ENCODE measurements at places on chromosomes 3 and 15.

DNA sequence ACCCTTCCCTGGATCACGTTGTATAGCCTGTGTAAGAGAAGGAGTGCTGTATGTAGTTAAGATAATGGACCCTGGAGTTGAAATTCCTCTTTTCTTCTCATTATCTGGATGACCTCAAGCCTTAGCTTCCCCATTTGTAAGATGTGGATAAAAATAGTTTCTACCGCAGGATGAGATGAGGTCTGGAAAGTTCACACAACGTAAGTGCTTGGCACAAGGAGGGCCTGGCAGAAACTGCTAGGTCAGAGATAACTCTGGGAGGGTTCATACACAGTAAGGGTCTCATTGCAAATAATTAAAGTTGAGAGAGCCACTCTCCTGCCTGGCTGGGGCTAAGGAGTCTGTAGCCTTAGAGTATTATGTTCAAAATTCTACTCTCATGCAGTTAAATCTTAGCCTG is 214.4 kb downstream of the LRTM1 start:
- DNase-seq: peak; percentile 36

DNA sequence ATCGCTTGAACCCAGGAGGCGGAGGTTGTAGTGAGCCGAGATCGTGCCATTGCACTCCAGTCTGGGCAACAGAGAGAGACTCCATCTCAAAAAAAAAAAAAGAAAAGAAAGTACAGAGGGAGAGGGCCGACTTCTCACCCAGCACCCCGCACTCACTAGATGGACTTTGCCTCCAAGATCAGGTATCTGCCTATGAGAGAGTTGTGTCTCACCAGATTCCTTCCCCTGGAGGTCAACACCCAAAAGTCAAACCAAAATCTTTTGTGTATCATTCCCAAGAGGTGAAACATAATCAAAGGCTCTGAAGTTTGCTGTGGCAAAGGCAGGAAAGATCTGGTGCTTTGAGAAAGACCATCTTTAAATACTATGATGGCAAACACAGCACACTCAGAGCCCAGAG is 51.2 kb downstream of the HMCES start:
- DNase-seq: no peak

- no peak for DNase-seq
These were observed 525.2 kb downstream of the CADM2 start for GRCh38 chr3:85483986-85484385.

GRCh38 chr3:144332868-144333267 is 361.2 kb downstream of the DIPK2A start:
- no peak for DNase-seq

GRCh38 chr15:38617831-38618230 is 53.2 kb upstream of the RASGRP1 start:
- no peak for DNase-seq

DNA sequence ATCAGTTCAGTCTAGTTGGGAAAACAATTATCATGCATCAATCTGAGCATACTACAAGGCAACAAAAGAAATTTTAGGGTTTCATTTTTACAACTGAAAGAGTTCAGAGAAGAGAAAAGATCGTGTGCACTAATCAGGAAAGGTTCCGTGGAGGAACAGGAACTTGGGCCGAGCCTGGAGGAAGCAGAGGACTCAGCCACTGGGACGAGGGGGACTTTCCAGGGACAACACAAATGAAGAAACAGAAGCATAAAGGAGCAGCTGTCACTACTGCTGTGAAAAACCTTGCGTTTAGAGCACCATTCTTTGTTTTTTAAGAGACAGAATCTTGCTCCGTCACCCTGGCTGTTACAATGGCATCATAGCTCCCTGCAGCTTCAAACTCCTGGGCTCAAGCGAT is 60.5 kb downstream of the MYO1E start:
- DNase-seq: no peak

GRCh38 chr3:73563896-73564582 is 60.7 kb downstream of the PDZRN3 start:
- DNase-seq: no peak

DNA sequence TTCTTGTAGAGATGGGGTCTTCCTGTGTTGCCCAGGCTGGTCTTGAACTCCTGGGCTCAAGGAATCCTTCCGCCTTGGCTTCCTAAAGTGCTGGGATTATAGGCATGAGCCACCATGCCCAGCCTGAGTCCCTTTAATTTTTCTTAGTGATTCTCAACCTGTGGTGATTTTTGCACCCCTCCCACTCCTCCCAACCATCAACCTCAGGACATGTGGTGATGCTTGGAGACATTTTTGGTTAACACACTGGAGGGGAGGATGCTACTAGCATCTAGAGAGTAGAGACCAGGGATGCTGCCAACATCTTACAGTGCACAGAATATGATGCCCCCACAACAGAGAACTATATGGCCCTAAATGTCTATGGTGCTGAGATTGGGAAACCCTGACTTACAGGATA is 83.0 kb upstream of the LMOD3 start:
- no peak for DNase-seq

- no peak for DNase-seq
These were observed 379.5 kb upstream of the AGTR1 start for GRCh38 chr3:148318240-148318639.

DNA sequence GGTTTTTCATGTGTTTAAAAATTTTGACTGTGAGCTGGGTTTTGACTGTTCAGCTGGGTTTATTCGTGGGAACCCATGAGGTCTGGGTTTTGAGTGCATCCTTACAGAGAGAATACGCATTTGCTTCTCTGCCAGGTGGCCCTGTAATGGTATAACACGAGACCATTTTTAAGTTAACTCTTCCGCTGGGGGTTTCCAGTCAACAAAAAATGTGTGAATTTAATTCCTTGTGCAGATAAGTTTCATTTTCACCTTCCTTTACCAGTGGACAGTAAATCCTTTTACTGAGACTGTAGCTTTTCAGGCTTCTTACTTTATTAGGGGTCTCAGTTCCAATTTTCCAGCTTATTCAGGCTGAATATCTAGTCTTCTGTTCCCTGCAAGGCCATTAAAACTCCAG is 149.6 kb downstream of the OPA1 start:
- DNase-seq: no peak

GRCh38 chr3:170523248-170523647 is 62.6 kb downstream of the SLC7A14 start:
- DNase-seq: no peak

DNA sequence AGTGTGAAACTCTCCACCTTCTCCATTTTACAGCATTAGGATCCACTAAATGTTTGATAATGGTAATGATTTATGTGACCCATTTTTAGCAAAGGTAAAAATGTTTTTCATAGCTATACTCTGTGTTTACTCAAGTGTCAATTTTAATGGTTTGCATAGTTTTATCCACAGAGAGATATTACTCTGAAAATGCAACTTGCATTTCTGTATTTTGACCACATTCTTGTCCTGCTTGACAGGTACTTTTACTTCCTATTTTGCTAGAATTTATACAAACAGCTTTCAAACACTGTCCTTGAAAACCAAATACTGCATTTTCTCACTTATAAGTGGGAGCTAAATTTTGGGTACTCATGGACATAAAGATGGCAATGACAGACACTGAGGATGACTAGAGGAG is 62.9 kb downstream of the SERPINI1 start:
- DNase-seq: no peak

DNA sequence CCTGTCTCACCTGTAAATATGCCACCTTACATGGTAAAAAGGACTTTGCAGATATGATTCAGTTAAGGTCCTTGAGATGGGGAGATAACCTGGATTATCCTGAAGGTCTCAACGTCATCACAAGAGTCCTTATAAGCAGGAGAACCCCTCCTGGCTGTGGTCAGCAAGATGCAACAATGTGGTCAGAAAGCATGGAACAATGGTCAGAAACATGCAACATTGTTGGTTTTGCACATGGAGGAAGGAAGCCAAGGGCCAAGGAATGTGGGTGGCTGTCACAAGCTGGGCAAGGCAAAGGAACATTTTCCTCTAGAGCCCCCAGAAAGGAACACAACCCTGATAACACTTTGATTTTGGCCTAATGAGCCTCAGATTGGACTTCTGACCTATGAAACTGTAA is 9.4 kb upstream of the SUMF1 start:
- no peak for DNase-seq

DNA sequence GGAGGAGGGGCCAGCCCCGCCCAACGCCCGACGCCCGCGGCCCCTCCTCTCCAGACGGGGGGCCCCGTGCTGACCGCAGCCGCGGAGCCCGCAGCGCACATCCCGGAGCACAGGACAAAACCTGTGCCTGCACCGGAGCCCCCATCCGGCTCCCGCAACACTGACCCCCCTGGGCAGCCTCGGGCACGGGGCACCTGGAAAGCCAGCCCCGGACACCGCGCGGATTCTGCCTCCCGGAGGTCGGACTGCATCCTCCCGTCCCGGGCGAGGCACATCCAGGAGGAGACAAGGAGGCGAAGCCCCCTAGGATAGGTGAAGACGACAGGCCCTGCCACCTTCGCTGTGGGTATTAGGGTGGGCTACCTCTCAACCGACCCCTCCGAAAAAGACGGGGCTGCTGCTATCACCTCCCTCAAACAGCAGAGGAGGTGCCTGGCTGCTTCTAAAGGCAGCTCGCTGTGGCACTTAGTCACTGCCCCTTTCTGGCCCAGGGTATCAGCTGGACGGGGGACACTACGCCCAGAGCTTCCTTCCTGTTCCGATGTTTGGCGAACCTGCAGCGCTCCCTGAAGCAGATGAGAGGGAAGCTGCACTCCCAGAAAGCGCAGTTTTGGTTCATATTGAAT is 10.6 kb downstream of the XXYLT1 start:
- peak; percentile 60 for DNase-seq

GRCh38 chr3:175729466-175729865 is 870.3 kb downstream of the NAALADL2 start:
- no peak for DNase-seq

GRCh38 chr3:66195347-66195783 is 25.4 kb upstream of the SLC25A26 start:
- DNase-seq: peak; percentile 74

DNA sequence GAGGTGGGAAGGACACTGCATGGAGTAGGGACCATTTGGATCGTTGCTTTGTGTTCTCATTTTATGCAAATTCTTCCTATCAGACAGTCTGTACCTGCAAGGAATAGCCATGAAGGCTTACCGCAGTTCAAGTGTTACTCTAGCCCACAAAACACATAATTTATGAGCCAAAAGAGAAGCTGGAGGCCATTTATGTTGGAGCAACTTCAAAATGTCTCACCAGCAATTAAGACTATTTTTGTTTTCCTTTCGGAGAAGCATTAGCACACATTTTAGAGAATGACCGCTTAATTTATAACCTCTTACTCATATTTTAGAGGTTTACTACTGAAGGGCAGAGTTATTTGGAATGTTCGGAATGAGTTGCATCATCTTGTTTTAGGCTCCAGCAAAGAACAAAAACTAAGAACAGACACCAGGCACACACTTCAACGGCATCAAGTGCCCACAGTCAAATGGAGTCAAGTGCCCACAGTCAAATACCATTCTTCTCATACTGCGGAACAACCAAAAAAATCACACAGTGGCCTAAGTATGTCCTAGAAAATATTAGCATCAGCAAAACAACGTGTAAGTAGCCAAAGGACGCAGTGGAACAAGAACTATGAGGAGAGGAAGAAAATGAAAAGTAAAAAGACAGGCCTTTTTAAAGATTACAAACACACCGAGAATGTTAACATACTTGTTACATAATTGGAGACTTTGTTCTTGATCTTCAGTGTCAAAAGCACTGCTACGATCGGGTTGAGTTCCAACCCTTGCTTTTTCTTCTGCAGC is 17.5 kb upstream of the GOLGA8J start:
- peak; percentile 18 for DNase-seq

- no peak for DNase-seq
These were observed 482.8 kb upstream of the NAALADL2 start for GRCh38 chr3:174376346-174376745.

DNA sequence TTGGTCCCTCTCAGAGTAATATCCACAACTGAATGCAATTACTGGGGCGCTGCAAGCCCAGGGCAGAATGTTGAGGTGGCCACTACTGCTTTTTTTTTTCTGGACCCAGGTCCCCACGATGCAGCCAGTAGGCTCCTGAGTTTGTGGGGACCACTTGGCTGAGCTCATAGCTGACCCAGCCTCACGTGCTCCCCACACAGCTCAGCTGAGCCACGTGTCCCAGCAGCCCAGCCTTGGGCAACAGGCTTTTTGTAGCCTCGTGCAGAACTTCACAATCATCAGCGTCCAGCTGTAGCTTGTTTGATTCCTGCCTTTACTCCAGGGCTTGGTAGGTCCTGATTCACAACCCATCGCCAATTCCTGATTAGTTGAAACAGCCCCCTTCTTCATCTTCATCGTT is 117.3 kb downstream of the ETFA start:
- no peak for DNase-seq

DNA sequence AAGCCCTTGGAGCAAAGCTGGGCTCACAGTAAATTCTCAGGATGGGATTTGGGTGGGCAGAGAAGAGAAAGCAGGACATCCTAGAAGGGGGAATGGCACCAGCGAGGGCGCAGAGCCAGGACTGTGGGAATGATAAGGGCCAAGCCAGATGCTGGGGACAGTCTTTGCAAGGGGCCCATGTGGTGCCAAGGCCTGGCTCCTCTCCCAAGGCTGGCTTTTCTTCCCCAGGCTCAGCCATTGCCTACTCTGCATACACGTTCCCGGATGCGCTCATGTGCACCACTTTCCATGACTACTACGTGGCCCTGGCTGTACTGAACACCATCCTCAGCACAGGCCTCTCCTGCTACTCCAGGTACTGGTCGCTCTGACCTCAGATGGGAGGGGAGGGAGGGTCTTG is 24.7 kb upstream of the KIF23 start:
- no peak for DNase-seq

- no peak for DNase-seq
These were observed 24.1 kb downstream of the TOPAZ1 start for GRCh38 chr3:44265815-44266214.

- peak; percentile 24 for DNase-seq
These were observed 146.1 kb upstream of the KBTBD8 start for GRCh38 chr3:66851894-66852613.

- no peak for DNase-seq
These were observed 2.9 kb upstream of the JAGN1 start for GRCh38 chr3:9887480-9887879.

DNA sequence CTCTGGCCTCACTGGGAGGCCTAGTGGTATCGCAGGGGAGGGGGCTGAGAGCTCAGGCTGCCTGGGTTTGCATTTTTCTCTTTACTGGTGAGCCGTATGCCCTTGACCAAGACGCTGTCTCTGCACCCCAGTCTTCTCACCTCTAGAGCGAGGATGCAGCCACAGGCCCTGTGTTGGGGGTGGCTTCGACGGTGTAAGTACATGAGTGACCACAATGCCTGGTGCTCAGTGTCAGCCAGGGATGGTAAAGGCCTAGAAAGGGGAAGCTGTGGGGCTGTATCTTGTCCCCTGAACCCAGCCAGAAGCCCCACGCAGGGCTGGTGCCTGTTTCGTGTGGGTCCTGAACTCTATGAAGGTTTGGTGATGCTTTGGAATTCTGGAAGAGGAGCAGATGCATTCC is 19.8 kb downstream of the SYNM start:
- no peak for DNase-seq

- DNase-seq: no peak
These were observed 8.2 kb downstream of the TPM1 start for GRCh38 chr15:63050731-63051155.

GRCh38 chr3:147654827-147655226 is 245.7 kb downstream of the ZIC1 start:
- no peak for DNase-seq
